Dermis blood vessel endothelial cell (primary cell): ENCODE measurements at places on chromosomes 5 and 9. TPM values are rescaled to one million over a fixed set of nuclear protein-coding genes. Genes with fewer than 3 reads are reported as not detected.

The MRPL41 gene
- total RNA-seq = 32.5 and 58.2 TPM in 2 replicates

DNA sequence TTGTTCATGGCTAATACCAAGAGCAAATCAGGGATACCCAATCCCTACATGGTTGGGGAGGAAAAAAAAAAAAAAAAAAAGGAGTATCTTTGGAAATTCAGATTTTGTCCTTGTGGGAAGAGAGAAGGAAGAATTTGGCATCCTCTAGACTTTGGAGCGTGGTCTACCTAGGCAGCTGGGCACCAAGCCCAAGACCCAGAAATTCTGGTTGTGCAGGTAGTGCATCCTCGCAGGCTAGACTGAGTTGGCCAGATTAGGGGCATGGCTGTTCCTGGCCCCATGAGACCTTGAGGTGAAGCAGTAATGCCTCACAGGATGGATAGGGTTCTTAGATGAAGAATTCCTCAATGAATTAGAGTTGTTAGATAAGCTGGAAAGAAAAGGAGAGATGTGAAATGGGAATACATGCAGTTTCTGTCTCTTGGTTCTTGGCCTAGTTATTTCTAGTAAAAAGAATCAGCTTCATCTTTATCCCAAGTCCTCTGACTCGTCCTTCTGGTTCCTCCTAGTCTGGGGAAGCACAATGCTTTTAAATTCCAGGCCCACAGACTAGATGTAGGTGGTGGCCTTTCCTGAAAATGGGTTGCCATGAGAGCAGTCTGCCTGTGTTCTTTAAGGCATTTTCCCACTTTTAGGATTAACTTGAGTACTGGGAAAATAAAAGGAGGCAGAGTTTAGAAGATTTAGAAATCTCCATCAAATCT lies 140.5 kb upstream of the RUSC2 start:
- no peak for DNase-seq

- no peak for DNase-seq
These were observed 7.4 kb downstream of the LHX2 start for GRCh38 chr9:124018730-124019697.

DNA sequence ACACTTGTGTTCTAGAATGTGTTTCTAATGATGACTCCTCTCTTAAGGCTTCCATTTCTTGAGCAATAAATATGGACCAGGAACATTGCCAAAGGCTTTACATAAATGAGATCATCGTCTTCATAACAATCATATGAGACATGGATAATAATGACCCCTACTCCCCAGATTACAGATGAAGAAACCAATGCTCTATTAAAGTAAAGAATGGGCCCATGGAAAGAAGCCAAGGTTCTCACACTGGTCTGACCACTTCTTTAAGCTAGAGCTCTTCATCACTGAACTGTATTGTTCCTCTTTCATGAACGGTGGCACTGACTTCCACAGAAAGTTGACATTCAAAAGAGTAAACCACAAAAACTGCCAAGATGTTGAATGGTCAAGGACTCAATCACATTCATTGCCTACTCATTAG lies 65.3 kb downstream of the MARCHF3 start:
- DNase-seq = peak; percentile 88

The PRRC1 gene
- total RNA-seq = 40.8 and 50.5 TPM in 2 replicates

DNA sequence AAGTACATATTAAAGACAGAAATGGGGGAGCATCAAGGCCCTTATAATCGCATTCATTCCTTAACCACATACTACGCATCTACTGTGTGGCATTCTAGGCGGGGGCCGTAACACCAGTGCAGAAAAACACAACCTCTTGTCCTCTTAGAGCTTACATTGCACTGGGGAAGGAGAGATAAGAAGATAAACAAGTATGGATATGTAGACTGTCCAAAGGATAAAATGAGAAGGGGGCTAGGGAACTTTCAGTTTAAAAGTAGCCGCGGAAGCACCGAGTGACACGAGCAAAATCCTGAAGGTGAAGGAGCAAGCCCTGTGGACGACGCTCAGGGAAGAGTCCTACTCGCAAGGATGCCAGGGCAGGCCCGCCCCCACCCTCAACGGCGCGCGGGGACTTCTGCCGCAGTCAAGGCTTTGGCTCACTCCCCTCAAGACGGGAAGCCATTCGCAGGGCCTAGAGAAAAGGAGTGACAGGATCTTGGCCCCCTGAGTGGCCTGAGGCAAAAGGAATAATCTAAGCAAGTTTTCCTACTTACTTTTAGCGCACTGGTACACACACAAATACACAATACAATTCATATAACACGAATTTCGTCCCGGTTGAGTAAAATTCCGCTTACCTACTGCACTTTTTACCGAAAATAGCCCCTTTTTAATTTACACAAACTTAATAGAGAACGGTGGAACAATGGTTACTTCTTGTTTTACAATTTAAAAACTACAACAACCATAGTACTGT lies 1.3 kb upstream of the NIPBL start:
- DNase-seq = peak; percentile 73

DNA sequence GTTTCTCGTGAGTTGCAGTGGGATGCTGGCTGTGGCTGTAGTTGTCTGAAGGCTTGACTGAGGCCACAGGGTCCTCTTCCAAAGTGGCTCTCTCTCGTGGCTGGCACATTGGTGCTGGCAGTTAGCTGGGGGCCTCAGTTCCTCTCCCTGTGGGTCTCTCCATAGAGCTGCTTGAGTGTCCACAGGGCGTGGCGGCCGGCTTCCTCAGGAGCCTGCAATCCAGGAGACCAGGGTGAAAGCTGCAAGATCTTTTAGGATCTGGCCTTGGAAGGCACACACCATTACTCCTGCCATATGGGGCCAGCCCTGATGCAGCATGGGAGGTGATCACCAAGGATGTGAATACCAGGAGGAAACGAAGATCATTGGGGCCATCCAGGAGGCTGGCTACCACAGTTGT lies 41.1 kb downstream of the ANKRD33B start:
- DNase-seq = no peak

- DNase-seq = peak; percentile 81
These were observed 7.7 kb upstream of the SKP1 start for GRCh38 chr5:134184155-134185135.

- DNase-seq = no peak
These were observed 20.9 kb downstream of the GRAMD2B start for GRCh38 chr5:126444137-126444536.

GRCh38 chr9:114061292-114061691 lies 16.8 kb downstream of the AMBP start:
- no peak for DNase-seq

The HSPB3 gene
- not detected in 2 replicates for total RNA-seq

DNA sequence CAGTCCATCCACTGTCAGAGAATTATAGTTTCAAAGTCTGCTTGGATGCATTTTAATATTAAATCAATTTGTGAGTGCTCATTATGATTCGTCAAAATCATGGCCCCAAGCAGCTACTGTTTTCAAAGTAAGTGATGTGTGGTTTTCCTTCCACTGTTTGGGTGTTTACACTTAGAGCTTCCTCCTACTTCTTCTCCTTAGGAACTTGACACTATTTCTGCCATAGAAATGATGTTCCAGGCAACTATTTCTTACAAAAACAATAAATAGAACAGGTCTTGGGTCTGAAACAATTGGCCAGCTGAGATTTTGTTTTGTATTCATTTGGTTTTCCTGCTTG lies 132.8 kb upstream of the RAI14 start:
- no peak for DNase-seq

DNA sequence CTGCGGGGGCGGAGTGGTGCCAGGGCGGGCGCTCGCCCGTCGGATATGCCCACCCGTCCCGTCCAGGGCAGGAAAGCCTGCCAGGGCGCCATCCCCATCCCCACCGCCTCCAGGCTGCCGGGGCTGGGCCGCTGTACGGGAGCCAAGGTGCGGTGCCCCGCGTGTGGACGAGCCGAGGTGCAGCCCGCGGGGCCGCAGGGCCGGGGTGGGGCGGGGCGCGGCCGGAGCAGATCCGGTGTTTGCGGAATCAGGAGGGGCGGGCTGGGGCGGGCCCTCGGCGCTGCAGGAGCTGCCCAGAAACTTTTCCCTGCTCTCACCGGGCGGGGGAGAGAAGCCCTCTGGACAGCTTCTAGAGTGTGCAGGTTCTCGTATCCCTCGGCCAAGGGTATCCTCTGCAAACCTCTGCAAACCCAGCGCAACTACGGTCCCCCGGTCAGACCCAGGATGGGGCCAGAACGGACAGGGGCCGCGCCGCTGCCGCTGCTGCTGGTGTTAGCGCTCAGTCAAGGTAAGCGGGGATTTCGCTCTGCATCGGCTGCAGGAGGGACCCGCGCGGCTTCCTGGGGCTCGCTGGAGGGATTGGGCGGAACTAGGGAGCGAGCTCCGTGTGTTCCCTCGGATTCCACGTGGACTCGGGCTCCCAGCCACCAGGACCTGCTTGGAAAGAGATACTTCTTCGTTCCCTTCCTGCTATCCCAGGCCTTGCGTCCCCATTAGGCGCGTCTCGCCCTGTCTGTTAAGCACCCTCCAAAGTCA lies at the start of gene ITGA2:
Gene ITGA2, plus strand, starts transcription at position 328 of the 756 bp plus-strand sequence. Its CDS starts 117 bp downstream, at position 445.
- DNase-seq = peak; percentile 68

DNA sequence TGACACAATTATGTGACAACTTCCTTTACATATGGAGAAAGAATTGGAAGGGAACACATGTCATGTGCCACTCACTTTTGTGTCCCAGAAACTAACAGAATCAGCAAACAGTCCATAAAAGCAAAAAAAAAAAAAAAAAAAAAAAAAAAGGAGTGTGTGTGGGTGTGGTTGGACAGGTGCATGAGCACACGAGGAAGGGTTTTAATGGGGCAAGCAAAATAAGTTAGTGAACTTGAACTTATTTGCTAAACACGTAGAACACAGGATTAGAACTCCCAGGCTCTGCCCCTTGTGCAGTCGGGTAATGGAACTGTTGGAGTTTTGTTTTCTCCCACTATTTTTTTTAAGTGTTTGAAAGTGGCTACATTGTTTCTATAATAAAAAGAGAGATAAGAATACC lies 74.8 kb upstream of the PJA2 start:
- no peak for DNase-seq

DNA sequence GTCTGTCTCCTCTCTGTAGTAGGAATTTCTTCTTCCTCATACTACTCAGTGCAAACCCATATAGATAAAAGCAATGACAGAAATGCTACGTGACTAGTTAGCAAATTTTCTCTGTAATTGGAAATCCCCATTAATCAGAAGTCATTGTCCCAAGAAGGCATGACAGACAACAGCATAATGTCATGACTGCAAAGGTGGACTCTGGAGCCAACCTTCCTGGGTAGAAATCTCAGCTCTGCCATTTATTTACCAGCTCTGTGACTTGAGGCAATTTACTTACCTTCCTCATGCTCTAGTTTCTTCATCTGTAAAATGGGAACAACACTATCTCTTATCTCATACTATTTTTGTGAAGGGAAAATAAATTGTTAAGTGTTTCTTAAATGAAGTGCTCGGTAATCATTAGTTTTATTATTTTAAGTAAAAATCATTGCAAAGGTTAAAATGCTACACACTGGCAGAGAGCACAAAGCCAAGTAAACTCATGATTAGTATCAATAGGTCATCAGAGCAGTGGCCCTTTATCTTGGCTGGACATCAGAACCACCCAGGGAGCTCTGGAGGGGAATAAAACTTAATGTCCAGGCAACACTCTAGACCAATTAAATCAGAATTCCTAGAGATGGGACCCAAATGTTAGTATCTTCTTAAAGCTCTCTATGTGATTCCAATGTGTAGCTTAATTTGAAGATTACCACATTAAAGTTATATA lies 43.8 kb upstream of the FST start:
- DNase-seq = no peak

The CA9 gene
- not detected in 2 replicates for total RNA-seq

GRCh38 chr5:36882250-36882649 lies 5.7 kb downstream of the NIPBL start:
- DNase-seq = no peak

DNA sequence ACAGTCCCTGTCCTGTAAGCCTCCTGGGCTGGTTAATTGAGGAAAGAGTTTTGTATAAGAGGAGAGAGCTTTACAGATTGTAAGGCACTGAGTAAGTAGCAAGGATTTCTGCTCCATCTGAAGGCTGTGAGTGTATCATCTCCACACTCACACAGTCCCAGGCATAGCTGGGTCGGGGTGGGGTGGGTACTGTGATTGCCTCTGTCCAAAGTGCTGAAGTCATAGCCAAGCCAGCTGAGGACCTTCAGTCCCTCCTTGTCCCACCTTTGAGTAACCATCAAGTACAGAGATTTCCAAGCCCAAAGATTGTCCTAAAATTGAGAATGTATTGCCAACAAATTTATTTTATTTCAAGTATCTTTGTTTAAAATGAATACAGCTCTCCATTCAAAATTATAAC lies 5.5 kb upstream of the DNAJB5 start:
- peak; percentile 56 for DNase-seq

The CDC20B gene
- 0.05 TPM in 1 of 2 replicates, not detected in the other for total RNA-seq

DNA sequence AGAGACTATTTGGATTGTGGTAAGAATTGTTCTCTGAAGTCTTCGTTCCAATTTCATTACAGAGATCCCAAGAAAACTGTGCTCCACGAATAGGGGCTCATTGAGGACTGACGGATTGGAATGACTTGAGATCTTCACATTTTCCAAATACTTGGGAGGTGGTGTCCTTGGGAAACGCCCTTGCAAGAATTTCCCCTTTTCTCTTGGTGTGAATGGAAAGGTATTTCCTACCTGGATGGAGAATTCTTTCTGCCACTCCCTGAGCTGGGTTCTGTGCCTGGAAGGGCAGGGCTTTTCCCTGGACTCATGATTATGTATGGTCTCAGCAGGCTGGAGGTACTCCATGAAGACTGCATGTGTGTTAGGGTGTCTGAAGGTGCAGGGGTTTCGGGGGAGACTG lies 53.9 kb downstream of the SNX18 start:
- DNase-seq = no peak

DNA sequence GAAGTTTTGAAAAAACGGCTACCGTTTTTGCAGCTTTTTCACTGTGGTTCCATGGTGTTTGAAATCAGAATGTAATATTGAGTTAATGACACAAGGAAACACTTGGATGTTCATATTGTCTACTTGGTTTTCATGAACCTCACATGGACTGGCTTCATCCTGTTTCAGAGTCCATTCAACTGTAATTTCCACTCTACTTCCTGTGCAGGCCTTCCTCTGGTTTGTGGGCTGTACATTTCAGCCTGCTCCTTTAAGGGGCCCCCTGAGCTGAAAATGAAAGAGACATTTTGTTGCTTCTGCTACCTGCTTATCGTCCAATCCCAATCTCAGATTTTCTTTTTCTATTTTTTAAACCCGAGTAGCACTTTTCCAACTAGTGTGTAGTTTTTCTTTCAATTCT lies 41.8 kb upstream of the CDKN2B start:
- peak; percentile 83 for DNase-seq

GRCh38 chr5:2996687-2997086 lies 245.2 kb upstream of the IRX2 start:
- DNase-seq = no peak
